ENCODE measurements at places on chromosomes 1 and 21.

GRCh38 chr1:89863165-89863830, 42.5 kb downstream of the LRRC8D start:
- no peak for DNase-seq

DNA sequence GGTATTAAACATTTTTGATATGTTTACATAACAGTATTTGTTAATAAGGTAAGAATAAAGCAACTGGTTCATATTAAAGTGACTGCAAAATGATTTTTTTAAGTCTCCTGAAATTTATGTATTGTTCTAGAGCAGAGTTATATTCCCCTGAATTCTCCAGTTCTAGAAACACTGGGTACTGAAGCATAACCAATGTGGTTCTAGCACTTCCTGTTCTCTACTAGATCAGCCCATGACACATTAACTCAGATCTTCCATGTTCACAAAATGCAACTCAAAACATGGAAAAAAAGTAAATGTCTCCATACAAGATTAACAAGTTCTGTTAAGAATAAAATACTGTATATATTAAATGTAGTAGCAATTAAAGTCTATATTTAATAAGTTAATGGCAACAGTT, 3.9 kb downstream of the NEGR1 start:
- DNase-seq = no peak

- no peak for DNase-seq
Measured at GRCh38 chr1:110064576-110065337, 5.7 kb downstream of the ALX3 start.

DNA sequence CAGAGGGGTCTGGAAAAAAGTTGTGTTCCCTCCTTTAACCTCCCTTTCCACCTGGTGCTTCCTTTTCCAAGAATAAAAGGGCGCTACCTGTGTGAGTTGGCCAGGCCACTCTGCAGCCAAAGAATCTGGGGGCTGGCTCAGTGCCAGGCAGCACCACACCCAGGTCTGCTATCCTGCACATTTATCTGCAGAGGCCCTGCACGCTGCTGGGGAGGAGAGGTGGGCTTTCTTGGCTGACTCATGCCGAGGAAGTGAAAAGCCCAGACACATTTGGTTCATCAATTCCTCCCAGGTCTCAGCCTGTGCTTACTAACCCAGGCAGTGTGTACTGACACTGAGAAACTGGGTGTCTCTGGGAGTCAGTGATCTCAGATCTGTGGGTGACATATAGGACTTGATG, 79.8 kb upstream of the F3 start:
- DNase-seq = peak; percentile 30

DNA sequence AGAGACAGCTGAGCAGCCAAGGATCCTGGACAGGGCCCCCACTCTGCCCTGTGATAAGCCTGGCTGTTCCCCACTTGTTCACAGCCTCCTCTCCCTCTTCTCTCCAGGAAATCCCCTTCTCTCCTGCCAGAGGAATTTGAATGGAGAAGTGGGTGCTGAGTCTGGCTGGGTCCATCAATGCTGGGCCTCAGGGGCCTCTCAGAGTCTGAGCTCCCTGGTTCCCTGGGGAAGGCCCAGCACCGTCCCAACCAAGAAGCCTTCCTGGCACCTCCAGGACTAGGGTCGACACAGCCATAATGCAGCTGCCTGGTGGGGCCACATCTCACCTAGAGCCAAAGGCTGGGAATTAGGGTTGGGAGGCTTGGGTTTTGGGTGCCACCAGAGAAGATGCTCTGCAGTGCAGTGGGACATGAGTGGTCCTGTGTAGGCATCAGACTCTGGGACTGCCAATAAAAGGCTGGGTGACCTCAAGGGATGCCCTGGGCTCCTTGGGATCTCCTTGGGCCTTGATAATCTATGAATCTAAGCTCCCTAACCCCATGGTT, 2.5 kb downstream of the MYBPH start:
- DNase-seq = no peak

- DNase-seq = no peak
Measured at GRCh38 chr1:228283043-228283371, 75.2 kb downstream of the OBSCN start.

- DNase-seq = no peak
Measured at GRCh38 chr1:26353210-26353859, 595 bp downstream of the CRYBG2 start.

GRCh38 chr1:31010086-31010989, 55.2 kb downstream of the PUM1 start:
- DNase-seq = no peak

DNA sequence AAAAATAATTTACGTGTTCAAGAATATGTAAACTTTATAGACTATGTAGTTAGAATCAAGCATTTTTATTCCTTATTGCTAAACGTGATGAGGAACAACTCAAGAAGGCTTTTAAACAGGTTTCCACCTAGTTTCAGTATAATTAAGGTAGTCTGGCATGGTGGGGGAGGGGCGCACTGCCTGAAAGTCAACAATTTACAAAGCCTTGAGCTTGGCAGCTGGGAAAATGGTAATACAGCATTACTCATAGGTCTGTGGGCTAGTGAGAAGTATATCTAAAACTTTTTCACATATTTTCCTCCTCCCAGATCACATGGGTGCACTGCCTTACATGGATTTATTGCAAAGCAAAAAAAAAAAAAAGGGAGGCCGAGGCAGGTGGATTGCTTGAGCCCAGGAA, 75.2 kb downstream of the EVI5 start:
- DNase-seq = no peak

GRCh38 chr21:21864321-21864840, 866.2 kb downstream of the NCAM2 start:
- DNase-seq = no peak

GRCh38 chr1:85952460-85952859, 204.1 kb downstream of the COL24A1 start:
- peak; percentile 85 for DNase-seq

DNA sequence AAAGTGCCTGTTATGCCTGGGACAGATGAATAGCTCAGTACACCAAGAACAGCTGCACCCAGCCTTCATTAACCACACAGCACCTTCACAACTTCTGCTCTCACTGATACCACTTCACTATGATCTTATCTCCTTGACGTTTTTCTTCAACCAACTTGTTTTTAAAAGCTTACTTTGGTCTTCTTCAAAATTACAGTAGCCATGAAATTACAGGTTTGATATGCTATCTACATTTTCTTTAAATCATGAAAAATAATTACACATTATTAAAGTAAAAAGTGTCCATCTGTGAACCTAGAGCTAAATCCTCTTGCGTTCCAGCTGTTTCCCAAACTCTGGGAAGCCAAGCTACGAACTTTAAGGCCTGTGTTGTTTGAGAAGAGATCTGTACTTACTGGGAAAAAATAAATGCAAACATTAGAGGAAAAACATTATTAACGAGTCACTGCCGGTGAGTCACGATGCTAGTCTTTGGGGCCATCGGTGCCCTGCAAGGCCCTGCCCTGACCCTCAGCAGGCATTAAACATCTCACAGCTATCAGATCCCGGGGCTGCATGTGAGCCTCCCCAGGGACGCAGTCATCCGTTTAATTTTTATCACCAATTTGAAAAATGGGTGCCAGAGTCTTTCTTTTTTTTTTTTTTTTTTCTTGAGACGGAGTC, 56.3 kb upstream of the GPR153 start:
- no peak for DNase-seq

- DNase-seq = no peak
Measured at GRCh38 chr1:97806996-97807520, 113.8 kb downstream of the DPYD start.

DNA sequence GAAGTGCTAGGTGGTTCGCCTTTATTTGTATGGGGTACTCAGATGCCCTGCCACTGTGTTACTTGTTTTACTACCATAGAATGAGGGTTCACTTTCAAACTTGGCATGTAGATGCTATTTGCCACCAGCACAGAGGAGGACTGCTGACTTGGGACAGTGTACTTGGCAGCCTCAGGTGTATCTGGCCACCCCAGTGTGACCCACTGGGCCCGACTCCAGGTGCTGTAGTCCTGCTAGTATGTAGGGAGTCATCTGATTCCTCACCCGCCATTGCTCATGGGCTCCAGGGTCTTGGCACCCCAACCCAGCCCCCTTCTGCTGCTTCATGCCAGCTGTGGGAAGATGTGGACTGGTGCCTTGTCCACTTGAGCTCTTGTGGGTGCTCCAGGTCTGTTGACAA, 40.0 kb downstream of the ZNF678 start:
- DNase-seq = no peak

DNA sequence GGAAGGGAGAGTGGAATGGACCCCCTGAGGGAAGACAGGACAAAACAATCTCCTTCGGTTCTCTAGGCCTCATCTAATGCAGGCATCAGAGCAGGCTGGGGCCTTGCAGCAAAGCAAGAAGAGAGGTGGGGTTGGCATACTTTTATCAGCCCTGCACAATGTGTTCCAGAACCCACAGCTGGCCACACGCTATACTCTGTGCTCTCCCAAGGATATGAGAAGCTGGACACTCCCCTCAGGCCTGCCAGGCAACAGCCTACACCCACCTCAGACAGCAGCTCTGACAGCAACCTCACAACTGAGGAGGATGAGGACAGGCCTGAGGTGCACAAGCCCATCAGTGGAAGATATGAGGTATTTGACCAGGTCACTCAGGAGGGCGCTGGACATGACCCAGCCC, 27.3 kb downstream of the LY9 start:
- DNase-seq = no peak

GRCh38 chr1:103254691-103255090, 146.4 kb upstream of the COL11A1 start:
- DNase-seq = no peak

All from NCI-H345 (cell line).